Stimulated activated CD4-positive, alpha-beta T cell treated with anti-CD3 and anti-CD28 coated beads, Interleukin-2, amount 100 ng/mL, for 48 hours (primary cell): ENCODE measurements at places on chromosomes 5 and 9.

DNA sequence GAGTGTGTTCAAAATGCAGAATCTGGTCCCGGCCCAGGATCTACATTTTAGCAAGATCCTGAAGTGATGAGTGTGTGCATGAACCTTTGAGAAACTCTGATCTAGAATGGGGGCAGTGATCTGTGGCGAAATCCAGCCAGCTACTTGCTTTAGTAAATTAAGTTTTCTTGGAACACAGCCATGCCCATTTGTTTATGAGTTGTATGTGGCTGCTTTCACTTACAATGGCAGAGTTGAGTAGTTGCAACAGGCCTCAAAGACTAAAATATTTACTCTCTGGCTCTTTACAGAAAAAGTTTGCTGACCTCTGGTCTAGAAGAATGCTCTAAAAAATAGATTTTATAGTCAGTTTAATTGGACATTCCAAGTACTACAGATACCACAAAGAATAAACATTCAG, 588.3 kb downstream of the BNC2 start:
- no peak for DNase-seq

GRCh38 chr5:10213316-10213715, 36.4 kb downstream of the ATPSCKMT start:
- no peak for DNase-seq

- DNase-seq, result no peak
Measured at GRCh38 chr5:37578176-37578575, 199.1 kb downstream of the WDR70 start.

DNA sequence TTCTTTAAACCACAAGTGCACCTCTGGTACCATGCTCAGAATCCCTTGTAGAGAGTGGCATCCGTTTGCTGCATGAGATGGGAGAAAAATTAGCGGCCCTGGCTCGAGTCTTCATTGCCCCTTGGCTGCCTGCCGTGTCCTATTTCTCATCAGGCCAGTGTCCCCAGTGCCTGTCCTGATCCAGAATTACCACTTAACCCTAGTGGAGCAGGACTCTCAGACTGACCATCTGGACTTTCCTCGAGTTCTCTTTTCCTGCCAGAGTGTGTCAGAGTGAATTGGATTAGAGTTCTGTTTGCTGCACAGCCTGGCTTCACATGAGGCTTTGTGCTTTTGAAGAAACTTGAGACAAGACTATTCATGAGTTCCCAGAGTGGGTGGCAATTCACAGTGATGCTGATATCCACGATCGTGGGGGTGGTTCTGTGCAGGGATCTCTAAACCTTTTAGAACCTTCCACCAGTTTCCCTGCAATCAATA, 92.6 kb downstream of the C9orf152 start:
- DNase-seq, result no peak

- DNase-seq, result no peak
Measured at GRCh38 chr5:143806579-143806978, 5.4 kb upstream of the HMHB1 start.

GRCh38 chr9:121288673-121289025, 20.7 kb downstream of the GSN start:
- DNase-seq, result no peak

DNA sequence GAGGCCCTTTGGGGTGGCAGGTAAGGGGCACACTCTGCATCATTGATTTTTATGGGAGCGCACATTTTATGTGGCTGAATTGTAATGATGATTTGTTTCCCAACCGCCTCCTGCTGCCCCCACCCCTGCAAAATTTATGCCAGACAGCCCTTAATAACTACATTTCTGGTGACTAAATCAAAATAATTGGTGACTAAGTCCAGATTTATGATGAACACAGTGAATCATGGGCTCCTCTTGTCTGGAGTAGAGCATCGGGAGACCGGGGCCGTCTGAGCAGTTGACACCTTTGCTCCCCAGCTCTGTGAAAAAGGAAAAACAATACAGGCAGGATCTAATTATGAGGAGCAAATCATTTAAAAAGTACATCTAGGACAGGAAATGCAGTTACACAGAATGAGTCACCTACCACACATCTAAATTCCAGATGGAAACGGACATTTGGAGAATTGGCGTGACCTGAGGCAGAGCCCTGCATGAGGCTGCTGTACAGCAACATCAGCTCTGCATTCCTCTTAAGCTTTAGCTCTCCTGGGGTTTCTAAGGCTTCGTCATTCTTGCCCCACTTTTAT, 58.9 kb downstream of the DOCK2 start:
- DNase-seq, result no peak

GRCh38 chr9:114153761-114154599, 1.4 kb upstream of the COL27A1 start:
- DNase-seq, result no peak
